ENCODE measurements at places on chromosomes 11 and 22. TPM values are rescaled to one million over a fixed set of nuclear protein-coding genes. Genes with fewer than 3 reads are reported as not detected.

Gene KLHL35
- polyA plus RNA-seq, result 1.6 TPM

Gene USP2
- polyA plus RNA-seq, result 5.3 TPM

Gene CCDC87
- 0.07 TPM for polyA plus RNA-seq

Gene ALDH3B1
- polyA plus RNA-seq, result 17.4 TPM

Gene TMEM25
- 24.1 TPM for polyA plus RNA-seq

Gene OR4D5
- polyA plus RNA-seq, result not detected

Gene CDON
- 13.0 TPM for polyA plus RNA-seq

Gene IGF2
- 102 TPM for polyA plus RNA-seq

Gene KCNK4
- polyA plus RNA-seq, result not detected

Gene FIBIN
- polyA plus RNA-seq, result 6.3 TPM

Gene C22orf31
- 1.6 TPM for polyA plus RNA-seq

Gene P2RY2
- polyA plus RNA-seq, result 1.5 TPM

Gene HNRNPUL2
- polyA plus RNA-seq, result 93.9 TPM
